Naive B cell (primary cell): ENCODE measurements at places on chromosomes 2 and 18. TPM values are rescaled to one million over a fixed set of nuclear protein-coding genes. Genes with fewer than 3 reads are reported as not detected.

TUBA4A gene
- 145 TPM for polyA plus RNA-seq

ZNF385B gene
- not detected for polyA plus RNA-seq

BOK gene
- not detected for polyA plus RNA-seq

DNA sequence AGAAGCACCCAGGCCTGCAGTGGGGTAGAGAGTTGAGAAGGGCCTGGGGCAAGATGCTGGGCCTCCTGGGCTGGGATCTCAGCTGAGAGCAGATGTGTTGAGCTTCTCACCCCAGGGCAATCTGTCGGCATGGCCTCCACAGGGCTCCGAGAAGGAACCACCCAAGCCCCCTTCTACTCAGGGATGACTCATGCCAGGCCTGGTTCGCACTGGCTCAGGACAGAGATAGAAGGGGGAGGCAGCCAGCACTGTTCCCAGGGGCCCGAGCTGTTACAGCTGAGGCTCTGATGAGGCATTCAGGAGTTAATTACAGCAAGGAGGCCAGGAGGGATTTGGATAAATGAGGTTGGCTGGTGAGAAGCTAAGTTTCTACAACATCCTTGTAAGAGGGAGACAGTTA is 62.5 kb downstream of the CENPO start:
- DNase-seq: no peak

DNA sequence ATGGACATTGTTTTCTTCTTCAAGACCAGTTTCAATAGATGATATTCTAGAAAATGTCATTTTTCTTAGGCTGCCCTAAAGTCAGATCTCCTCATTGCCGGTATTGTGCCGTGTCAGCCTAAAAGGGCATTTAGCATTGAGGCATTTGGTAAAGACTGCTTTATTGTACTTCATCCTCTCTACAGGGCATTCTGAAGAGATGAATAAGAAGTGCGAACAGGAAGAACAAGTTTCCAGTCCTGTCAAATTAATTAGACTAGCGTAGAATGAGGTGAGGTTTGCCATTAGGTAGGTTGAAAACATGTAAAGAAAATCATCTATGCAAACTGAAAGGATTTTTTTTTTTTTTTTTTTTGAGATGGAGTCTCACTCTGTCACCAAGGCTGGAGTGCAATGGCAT is 60.6 kb downstream of the ETAA1 start:
- DNase-seq: no peak
